ENCODE measurements at places on chromosomes 1 and 21.

- DNase-seq = no peak
Measured at GRCh38 chr1:236761397-236762132, 33.5 kb upstream of the MTR start.

DNA sequence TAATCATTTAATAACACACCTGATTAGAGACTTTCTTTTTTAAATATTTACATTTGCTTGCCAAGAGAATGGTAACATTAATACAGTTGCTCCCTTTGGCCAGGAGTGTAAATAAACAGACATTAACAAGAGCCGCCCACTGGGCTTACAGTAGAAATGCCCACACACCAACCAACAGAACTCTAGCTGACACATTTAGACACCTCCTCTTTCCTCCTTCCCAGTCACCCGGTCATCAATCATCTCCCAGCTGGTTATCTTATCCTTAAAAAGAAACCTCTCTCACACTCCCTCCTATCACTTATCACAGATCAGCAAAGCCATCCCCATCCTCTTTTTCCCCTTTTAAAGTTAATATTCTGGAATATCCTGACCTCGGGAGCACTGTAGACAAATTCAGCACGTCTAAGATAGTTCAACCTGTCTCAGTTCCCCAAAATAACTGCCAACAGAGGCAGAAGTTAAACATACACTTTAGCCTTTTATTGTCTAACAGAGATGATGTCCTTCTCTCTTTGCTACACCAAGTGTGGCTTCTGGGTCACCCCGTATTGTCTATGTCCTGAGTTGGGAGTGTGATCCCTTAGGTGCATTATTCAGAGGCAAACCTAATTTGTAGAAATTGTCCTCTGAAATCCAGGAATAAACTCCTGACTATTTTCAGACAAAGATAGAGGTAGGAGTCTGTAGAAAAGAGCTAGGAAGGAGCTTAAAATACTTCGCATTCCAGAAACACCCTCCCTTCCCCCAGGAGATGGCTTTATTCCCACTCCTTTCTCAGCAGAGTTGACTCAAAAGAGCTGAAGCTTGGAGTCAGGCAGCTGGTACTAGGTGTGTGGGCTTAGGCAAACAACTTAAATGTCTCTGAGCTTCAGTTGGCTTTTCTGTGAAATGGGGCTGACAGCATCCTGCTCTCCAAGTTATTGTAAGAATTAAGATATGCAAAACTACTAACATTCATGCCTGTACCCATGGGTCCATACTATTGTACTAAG lies 8.8 kb downstream of the MYCL start:
- peak; percentile 96 for DNase-seq

DNA sequence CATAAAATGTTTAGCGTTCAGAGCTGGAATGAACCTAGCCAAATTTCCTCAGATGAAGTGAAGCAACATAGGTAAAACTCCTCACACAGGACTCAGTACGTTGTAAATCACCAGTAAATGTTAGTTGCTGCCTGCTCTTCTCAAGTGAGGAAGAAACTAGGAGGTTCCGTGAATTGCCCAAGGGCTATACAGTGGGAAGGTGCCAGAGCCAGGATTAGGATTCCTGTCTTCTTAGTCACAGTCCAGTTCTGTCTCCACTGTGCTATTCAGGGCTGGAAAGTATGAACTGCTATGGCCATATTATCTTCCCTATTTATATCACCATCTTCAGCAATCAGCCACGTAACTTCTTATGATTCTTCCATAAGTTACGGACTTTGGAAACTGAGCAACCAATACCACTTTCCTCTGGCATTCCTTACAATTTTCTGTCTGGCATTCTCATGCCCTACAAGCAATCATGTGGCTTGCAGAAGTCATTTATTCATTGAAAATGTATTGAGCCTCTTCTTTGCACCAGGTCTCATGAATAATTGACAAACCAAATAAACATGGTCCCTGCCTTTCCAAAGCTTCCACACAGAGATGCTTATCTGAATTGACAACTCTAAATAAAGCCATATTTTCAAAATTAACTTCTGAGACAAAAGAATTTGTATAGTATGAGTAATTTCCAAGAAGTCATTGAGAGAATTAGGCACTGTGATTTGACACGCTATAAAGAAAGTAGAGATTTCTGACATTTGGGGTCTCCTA lies 271.6 kb upstream of the SGIP1 start:
- no peak for DNase-seq

DNA sequence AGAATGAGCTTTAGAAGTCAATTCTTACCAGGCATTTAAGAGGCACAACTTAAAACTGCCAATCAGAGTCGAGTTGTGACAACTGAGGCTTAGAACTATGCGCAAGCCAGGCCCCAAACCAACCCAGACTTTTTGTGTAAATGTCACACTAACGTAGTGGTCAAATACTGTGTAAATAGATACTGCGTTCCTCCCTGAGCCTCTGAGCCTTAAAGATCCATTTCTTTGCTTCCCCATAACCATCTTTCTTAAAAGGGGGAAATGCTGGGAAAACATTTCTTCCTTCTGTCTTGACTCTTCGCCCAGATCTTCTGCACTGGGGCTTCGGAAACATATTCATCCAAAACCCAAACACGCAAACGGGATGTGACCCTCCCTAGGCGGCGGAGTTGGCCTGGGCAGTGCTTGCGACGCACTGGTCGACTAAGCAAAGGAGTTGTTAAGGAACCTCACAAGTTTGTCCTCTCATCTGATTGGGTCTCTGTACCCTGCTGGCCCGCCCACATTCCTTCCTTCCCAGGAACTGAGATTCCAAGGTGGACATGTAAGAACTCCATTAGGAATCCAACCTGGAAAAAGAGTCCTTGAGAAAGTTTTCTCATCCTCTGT lies 2.6 kb downstream of the ADAMTS5 start:
- DNase-seq = no peak

DNA sequence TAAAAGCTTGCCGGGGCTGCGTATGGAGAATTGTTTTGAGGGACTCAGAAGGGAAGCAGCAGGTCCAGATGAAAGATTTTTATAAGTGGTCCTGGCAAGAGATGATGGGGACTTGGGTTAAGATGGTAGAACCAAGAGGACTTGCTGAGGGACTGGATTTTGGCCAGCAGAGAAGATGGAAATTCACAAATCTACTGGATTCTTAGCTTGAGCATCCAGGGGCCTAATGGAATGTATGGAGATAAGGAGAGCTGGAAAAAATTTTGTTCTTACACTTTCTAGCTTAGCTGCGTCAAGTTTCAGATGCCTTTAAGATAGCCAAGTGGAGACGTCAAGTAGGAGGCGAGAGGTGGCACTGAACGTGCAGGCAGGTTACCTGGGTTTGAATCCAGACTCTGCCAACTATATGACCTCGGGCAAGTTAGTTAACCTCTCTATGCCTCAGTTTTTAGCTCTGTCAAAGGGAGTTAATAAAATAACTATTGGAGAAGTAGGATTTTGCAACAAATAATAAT lies 3.4 kb upstream of the RBP7 start:
- DNase-seq = no peak

DNA sequence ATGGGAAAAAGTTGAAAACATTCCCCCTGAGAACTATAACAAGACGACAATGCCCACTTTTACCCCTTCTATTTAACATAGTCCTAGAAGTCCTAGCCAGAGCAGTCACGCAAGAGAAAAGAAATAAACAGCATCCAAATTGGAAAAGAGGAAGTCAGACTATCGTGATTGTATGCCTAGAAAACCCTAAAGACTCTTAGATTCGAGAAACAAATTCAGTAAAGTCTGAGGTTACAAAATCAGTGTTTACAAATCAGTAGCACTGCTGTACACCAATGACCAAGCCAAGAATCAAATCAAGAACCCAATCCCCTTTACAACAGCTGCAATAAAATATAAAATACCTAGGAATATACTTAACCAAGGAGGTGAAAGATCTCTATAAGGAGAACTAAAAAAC lies 72.4 kb downstream of the POU2F1 start:
- DNase-seq = no peak

GRCh38 chr1:185260611-185261010 lies 56.4 kb downstream of the IVNS1ABP start:
- DNase-seq = no peak

DNA sequence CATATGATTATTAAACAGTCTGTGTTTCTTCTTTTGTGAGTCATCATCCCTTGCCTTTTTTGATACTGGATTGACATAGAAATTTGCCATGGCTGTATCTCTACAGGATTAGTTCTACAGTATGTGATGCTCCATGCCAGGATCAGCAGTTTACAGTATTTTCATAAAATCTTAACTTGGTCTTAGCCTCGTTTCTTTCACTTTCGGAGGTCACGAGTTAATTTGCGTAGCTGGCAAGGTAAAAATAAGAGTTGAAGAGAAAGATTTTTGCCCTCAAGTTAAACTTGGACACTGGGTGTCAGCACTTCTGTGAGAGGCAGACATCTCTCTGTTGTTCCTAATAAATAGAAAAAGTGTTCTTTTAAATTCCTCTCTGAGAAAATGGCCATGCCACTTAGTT lies 79.1 kb downstream of the CACNA1E start:
- DNase-seq = no peak

- DNase-seq = no peak
Measured at GRCh38 chr1:244002721-244003120, 48.4 kb upstream of the ZBTB18 start.

DNA sequence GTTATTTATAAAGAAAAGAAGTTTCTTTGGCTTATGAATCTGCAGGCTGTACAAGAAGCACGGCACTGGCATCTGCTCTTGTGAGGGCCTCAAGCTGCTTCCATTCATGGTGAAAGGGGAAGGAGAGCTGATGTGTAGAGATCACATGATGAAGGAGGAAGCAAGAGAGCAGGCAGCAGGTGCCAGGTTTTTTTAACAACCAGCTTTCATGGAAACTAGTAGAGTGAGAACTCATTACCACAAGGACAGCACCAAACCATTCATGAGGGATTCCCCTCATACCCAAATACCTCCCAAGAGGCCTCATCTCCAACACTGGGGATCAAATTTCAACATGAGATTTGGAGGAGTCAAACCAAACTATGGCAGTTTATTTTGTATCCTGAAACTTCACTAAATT lies 85.8 kb upstream of the CAMK1G start:
- no peak for DNase-seq

- DNase-seq = no peak
Measured at GRCh38 chr1:63624911-63625310, 31.7 kb downstream of the PGM1 start.

DNA sequence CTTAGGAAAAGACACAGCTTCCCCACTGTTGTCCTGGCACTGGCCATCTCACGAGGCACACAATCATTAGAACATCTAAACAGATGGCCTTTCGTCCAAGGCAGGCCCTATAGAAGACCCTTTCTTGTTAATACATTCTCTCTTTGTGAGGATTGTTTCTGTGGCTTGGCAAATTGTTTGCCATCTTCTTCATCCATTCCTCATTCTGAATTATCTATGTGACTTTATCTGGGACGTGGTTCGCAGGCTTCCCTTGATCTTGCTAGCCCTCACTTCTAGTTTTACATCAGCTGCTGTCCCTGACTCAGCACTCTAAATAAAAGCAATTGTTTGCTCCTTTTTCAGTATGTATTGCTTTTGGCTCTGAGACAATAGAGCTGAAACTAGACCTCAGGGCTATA lies 101.1 kb upstream of the ZC3H11B start:
- no peak for DNase-seq

- no peak for DNase-seq
Measured at GRCh38 chr1:8318436-8318835, 522 bp downstream of the SLC45A1 start.

DNA sequence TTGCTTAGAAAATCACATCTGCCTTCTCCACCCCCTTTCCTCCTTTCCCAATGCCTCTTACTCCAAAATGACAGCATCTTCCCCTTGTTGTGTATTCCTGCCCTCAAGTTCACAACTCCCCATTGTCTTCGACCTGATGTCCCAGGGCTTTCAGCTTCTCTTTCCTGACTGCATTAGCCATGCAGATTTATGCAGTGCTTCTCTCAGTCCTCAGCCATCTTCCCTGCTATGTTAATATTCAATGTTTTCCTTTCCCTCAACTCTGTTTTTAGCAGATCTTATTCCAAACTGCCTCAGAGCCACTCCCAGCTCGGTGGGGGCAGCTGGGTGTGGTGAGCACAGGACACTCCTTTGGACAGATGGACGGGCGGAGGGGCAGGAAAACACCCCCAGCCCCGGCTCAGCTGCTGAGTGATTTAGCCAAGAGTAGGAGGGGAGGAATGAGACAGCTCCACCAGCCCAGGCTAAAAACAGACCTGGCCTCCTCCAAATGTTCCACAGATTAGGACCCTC lies 71.0 kb downstream of the CD2 start:
- DNase-seq = peak; percentile 94

DNA sequence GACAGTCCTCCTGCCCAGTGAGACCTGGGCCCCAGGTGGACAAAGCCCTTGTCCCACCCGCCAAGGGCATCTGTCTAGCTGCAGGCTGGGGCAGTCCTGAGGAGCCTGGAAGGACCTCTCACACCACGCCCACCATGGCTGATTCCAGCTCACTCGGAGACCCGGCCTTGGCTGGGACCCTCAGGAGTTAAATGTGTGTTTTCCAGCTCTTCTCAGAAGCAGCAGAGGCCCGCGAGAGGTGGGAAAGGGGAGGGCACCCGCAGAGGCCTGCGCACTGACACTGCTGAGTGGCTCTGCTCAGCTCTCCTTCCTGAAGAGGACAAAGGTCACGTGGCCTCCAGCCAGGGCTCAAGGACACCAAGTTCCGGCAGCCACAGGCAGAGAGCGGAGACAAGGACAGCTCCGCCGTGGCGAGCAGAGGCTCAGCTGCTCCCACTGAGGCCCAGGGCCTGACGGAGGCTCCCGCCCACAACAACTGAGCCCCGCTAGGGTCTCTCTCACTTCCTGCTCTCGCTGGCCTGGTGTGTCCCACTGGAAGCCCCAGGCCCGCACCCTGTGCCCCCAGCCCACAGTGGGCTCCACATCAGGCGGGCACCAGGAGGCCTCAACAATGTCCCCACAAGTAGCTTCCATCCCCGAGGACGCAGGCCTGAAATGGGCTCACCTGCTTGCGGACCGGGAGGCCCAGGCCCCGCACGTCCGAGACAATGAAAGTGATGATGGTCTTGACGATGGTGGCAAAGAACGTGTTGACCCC lies 16.9 kb downstream of the SLC19A1 start:
- DNase-seq = no peak

GRCh38 chr1:7319196-7319595 lies 451.9 kb upstream of the VAMP3 start:
- DNase-seq = no peak

- no peak for DNase-seq
Measured at GRCh38 chr1:53294567-53294966, 33.3 kb downstream of the LRP8 start.

- no peak for DNase-seq
Measured at GRCh38 chr1:33082575-33083108, 1.7 kb downstream of the AZIN2 start.

- no peak for DNase-seq
Measured at GRCh38 chr1:235640580-235640979, 9.0 kb downstream of the GNG4 start.

GRCh38 chr1:36207339-36207738 lies 16.9 kb upstream of the THRAP3 start:
- DNase-seq = no peak

GRCh38 chr1:173356191-173356762 lies 120.9 kb upstream of the PRDX6 start:
- DNase-seq = no peak

- no peak for DNase-seq
Measured at GRCh38 chr1:66354311-66355201, 179.4 kb upstream of the SGIP1 start.

All from DMS 273 treated with DMSO at 0.1 percent for 48 hours (cell line).